ENCODE measurements at places on chromosomes 1 and 21.
A peak's percentile ranks its signal among the peaks of the same experiment; 100 is the strongest.

GRCh38 chr1:167912294-167912693, 1.6 kb downstream of the ADCY10 start:
- no peak for DNase-seq

GRCh38 chr1:109296782-109297181, 10.0 kb downstream of the MYBPHL start:
- DNase-seq, result no peak

- no peak for DNase-seq
Measured at GRCh38 chr21:21147374-21147745, 149.2 kb downstream of the NCAM2 start.

- DNase-seq, result no peak
Measured at GRCh38 chr21:45096217-45096616, 21.8 kb downstream of the ADARB1 start.

DNA sequence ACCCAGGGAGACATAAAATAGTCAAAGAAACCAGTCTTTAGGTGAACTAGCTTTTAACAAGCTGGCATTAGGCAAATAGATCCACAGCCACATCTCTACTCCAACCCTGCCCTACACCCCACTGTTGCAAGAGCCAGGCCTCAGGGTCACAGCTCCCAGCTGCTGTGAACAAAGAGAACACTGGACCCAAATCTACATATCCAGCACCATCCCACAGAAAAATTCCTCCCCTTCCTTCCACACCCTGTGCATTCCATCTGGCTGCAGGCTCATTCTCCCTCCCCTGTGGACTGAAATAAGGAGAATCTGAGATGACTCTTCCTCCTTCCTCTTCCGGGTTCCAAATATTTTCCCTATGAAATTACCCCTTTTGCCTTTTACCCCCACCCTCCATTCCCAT, 23.2 kb downstream of the DLGAP3 start:
- no peak for DNase-seq

GRCh38 chr1:240304466-240304865, 212.8 kb downstream of the FMN2 start:
- DNase-seq, result no peak

- no peak for DNase-seq
Measured at GRCh38 chr1:33971018-33971710, 107.3 kb downstream of the HMGB4 start.

GRCh38 chr1:107626073-107626796, 338.7 kb downstream of the VAV3 start:
- no peak for DNase-seq

DNA sequence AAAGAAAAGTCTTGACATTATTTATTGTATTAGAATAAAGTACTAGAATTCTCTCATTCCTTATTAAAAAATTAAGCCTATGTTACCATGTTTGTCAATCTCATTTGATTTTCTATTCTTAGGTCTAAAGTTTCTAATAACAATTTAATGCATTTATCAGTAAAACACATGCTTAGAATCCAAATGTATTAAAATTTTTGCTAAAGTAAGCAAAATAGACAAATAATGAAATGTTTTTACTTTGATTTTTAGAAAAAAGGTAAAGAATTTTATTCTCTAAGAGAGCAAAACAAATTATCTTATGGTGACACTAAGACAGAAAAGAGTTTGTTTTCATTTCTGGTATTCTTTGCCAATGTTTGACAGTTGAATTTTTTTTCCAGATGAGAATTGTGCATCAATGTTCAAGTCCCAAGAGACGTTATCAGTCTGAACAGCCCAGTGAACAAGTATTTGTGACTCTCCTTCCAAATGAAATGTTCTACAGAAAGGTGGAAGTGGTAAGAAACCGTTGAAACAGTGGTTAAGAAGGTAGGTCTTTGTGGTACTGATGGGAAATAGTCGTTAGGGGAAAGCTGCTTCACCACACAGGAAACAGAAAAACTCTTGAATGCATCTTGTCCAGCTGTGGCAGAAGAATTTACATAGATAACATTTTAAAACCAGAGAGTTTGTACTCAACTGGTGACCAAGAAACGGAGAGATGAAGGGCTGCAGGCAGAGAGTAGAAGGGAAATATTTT, 402.5 kb downstream of the PTPRC start:
- peak; percentile 55 for DNase-seq

GRCh38 chr1:94039514-94039870, 81.5 kb downstream of the ABCA4 start:
- DNase-seq, result peak; percentile 42

DNA sequence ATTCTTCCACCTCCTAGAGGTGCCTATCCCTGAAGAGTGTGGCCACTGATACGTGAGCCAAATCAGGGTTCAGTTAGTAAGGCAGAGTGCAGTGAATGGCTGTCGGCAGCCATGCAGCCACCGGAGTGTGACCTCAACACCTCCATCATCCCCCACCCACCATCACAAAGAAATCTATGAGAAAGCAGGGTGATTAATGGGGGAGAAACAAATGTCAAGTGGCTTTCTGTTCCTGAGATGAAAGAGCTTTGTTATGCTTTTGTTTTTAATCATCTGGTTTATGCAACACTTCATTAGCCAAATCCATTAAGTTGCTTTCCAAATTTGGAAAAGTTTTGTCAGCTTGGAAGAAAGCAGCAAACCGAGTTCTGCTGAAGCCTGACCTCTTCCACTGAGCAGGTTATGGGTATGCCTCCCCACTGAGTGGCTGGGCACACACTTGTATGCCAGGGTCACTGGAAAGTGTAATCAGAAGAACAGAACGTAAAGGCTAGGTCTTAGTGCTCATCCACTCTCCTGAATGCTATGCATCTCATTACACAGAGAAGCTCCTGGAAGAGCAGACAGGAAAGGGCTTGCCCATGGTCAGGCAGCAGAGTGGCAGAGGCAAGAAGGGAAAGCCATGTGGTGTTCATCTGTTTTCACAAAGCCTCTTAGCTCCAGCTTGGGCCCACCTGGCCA, 57.1 kb upstream of the ATP1B1 start:
- DNase-seq, result no peak

- no peak for DNase-seq
Measured at GRCh38 chr1:174358786-174359453, 88.8 kb upstream of the GPR52 start.

- DNase-seq, result no peak
Measured at GRCh38 chr1:18948913-18949685, 7.4 kb downstream of the IFFO2 start.

DNA sequence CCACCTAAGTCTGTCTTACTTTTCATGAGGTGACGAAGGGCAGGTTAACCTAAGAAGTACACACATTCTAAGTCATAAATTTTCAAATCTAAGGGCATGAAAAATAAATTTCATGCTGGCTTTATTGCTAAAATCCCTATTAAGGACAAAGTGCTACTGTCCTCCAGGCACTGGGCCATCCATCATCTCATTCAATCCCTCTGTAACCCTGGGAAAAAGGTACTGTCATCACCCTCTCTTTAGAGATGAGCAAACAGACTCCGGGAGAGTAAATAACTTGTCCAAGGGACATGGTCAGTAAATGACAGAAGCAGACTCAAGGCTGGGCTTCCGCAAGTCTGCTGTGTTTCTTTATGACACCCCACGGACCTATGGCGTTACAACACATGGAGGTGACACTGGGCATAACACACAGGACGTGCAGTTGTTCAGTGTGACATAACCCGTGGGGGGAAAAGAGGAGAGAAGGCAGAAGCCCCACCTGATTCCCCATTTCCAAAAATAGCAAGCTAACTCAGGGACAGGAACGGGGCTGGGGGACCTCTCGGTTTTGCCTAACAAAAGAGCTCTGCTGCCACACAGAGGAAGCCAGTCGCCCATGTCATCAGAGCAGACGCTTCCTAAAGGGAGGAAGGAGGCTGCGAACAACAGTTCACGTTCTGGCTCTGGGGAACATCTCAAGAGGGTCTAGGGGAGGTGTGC, 12.5 kb upstream of the SRM start:
- DNase-seq, result no peak

- no peak for DNase-seq
Measured at GRCh38 chr1:56939209-56939608, 26.6 kb downstream of the C8B start.
